ENCODE measurements at places on chromosomes 3 and 15.
A peak's percentile ranks its signal among the peaks of the same experiment; 100 is the strongest.

DNA sequence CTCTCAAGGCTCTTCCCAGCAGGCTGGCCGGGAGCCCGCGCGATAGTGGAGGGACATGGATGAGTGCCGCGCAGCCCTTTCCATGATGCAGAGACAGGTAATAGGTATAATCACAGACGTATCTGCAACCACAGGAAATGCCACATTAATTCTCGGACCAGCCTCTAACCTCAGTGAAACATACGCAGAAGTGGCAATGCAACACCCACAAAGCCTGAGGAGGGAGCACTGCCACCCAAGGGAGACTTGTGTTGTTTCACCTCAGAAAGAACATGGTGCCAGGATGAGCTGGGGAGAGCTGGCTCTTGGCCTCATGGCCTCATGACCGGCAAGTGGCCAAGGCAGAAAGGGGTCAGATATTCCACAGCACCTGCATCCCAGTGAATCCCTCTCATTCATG, 39.0 kb downstream of the PGPEP1L start:
- no peak overlapping the region for H3K27ac ChIP-seq
- no peak overlapping the region for H3K4me3 ChIP-seq
- no peak for DNase-seq
- H3K36me3 ChIP-seq, result no peaks in the 10 kb centered on the region

GRCh38 chr3:105984837-105985236, 116.0 kb upstream of the CBLB start:
- peaks cover 2% of the 10 kb centered on the region for H3K4me1 ChIP-seq
- no peak overlapping the region for H3K4me3 ChIP-seq
- no peaks in the 10 kb centered on the region for H3K27me3 ChIP-seq
- no peak for DNase-seq
- no peak overlapping the region for H3K27ac ChIP-seq

DNA sequence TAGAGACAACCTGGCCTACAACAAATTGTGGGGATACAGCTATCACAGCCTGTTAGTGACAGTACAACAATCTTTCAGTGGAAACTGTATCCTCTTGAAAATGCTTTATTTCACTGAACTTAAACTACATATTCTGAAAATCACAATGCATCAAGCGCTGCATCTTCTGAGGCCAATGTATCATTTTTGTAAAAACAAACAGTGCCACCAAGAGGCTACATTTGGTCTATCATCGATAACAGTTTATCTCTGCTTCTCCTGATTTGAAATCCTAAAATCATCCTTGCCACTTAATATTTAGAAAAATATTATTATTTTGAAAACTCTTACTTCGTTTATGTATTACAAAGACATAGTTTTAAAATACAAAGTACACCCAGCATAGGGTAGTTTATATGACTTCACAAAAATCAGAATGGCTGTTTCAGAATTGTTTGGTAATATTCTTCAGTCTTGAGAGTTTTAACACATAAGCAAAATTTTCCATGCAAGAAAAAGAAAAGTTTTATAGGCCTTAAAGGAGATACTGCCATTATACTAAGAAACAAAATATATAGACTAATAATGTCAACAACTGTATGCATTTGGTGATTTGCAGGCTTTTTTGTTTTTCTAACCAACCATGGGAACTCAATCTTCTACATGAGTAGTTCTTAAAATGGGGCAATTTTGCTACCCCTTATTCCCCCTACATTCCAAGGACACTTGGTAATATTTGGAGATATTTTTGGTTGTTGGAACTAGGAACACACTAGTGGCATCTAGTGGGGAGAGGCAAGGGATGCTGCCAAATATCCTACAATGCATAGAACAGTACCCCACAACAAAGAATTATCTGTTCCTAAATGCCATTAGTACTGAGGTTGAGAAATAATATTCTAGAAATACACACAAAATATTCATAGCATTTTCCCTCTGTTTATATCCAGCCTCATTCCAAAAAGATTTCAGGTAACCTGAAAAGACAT, 42.3 kb downstream of the WDR72 start:
- H3K4me1 ChIP-seq, result no peaks in the 10 kb centered on the region
- H3K36me3 ChIP-seq, result no peaks in the 10 kb centered on the region
- H3K27me3 ChIP-seq, result no peaks in the 10 kb centered on the region
- peak; percentile 39 for DNase-seq

- H3K36me3 ChIP-seq, result no peaks in the 10 kb centered on the region
- H3K4me1 ChIP-seq, result peaks cover 12% of the 10 kb centered on the region
- H3K27ac ChIP-seq, result no peak overlapping the region
- DNase-seq, result no peak
- H3K27me3 ChIP-seq, result no peaks in the 10 kb centered on the region
Observed at GRCh38 chr3:144273601-144274000, 302.0 kb downstream of the DIPK2A start.

- no peak overlapping the region for H3K4me3 ChIP-seq
- H3K4me1 ChIP-seq, result no peaks in the 10 kb centered on the region
- no peak overlapping the region for H3K27ac ChIP-seq
- DNase-seq, result no peak
- H3K36me3 ChIP-seq, result no peaks in the 10 kb centered on the region
Observed at GRCh38 chr15:61660579-61660978, 399.7 kb downstream of the VPS13C start.

- H3K4me1 ChIP-seq, result peaks cover 53% of the 10 kb centered on the region
- H3K27me3 ChIP-seq, result no peaks in the 10 kb centered on the region
- no peak overlapping the region for H3K4me3 ChIP-seq
- peak overlapping the region; percentile 80 for H3K27ac ChIP-seq
- no peaks in the 10 kb centered on the region for H3K36me3 ChIP-seq
- DNase-seq, result no peak
Observed at GRCh38 chr15:85620690-85621049, 174.1 kb downstream of the KLHL25 start.

Data from common myeloid progenitor, CD34-positive (primary cell).